ENCODE measurements at places on chromosomes 6 and 20.

GRCh38 chr6:13655700-13656099 is 40.6 kb downstream of the NOL7 start:
- DNase-seq, result no peak

DNA sequence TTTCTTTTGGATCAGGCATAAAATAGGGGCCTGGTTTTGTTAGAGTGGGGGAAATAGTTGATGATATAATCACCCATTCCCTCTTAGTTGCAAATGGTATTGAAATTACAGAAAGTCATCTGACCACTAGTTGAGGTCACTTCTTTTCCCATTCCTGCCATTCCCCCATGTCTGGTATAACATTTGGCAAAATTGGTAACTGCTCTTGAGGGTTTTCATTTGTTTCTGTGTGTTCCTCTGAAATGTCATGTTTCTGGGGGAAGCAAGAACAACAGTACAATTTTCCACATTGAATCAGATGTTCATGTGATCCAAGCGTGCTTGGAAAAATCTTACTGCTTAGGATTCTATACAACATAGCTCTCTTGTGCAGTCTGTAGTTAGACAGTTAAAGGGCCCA is 7.3 kb downstream of the AIG1 start:
- peak; percentile 17 for DNase-seq

- DNase-seq, result no peak
Observed at GRCh38 chr20:59151820-59152219, 11.8 kb upstream of the ZNF831 start.

DNA sequence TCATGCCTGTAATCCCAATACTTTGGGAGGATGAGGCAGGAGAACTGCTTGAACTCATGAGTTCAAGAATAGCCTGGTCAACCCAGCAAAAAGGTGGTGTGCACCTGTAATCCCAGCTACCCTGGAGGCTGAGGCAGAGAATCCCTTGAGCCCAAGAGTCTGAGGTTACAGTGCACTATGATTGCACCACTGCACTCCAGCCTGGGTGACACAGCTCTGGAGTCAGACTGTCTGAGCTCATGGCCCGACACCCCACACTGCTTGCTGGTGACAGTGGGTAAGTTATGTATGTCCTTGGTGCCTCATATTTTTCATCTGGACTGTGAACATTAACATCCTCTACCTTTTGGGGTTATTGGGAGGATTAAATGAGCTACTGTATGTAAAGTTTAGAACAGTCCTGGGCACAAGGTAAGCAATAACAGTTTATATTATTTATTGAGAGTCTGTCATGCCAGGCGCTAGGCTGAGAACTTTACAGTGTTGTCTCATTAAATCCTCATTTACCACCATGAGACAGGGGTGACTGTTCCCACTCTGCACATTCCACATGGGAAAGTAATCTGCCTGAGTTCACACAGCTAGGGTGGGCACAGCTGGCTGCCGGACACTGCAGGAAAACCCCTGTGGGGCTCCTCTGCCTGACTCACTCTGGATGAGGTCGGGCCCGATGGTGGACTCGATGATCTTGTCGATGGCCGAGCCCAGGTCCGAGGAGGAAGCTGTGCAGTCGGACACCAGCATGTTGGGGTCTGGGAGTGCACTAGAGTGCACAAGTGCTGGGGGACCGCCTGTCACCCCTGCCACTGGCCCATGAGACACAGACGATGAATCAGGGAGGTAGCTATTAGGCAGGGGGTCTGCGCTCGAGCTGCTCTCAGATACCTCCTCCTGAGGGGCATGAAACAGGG is 2.9 kb downstream of the ZNF335 start:
- DNase-seq, result peak; percentile 28

DNA sequence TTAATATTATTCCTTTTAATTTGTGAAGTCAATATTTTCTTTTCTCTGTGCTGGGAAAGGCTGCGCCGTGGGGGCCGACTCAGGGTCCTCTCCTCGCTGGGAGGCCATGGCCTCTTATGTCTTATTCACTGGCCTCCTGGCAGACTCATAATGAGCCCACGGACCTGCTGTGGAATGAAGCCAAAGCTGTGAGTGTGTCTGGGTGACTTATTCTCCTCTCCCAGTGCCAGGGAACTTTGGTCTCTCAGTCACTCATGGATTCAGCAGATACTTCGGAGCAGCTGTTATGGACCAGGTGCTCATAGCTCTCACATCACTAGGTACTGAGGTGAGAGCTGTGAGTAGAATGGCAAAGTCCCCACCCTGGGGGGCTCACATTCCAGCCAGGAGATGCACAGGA is 297.6 kb downstream of the CDH26 start:
- DNase-seq, result no peak

DNA sequence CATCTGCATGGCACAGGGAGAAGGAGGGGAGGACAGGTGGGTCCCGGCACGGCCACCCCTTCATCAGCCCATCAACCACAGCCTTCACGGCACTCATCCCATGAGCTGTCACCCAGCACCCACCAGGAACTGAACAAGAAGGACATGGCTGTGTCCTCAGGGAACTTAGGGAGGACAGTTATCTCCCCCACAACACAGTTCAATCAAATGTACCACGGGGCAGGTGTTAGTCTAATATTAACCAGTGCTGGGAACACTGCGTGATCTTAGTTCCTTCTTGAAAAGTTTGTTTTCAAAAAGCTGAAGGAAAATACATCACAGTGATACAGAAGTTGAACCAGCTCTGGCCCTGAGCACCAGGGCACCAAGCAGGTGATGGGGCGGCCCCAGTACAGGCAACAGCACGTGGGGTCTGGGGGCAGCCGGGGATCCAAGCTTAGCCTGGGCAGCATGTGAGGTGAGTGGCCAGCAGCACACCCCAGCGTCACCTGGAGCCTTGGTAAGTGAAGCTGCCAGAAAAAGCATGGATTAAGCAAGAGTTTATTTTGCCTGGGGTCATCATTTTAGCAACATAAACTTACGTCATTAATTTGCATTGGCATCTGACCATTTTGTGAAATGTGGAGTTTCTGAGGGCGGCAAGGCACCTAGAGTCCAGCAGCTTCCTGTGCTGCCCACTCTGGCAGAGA is 35.5 kb upstream of the AFDN start:
- DNase-seq, result no peak

DNA sequence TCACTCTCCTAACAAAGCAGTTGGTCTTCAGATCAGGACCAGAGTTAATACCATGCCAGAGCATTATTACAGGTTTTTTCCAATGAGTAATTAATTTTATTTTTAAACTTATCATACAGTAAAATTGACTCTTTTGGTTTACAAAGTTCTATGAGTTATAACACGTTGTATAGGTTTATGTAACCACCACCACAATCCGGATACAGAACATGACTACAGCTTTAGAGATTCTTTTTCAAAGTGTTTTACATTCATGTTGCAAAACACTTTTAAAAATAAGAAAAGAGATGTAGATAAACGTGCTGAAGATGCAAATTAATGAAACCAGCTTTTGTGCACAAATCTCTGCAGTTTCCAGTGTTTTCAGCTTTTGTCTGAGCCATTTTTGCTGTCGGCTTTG is 1.5 kb upstream of the TPBG start:
- DNase-seq, result peak; percentile 26

- DNase-seq, result peak; percentile 32
Observed at GRCh38 chr6:132819405-132820161, 5.2 kb downstream of the RPS12 start.

GRCh38 chr6:68087399-68088133 is 547.5 kb upstream of the ADGRB3 start:
- no peak for DNase-seq

Data from fibroblast of skin of right quadriceps (primary cell).